ENCODE measurements at places on chromosomes 2 and 18. TPM values are rescaled to one million over a fixed set of nuclear protein-coding genes. Genes with fewer than 3 reads are reported as not detected.

DNA sequence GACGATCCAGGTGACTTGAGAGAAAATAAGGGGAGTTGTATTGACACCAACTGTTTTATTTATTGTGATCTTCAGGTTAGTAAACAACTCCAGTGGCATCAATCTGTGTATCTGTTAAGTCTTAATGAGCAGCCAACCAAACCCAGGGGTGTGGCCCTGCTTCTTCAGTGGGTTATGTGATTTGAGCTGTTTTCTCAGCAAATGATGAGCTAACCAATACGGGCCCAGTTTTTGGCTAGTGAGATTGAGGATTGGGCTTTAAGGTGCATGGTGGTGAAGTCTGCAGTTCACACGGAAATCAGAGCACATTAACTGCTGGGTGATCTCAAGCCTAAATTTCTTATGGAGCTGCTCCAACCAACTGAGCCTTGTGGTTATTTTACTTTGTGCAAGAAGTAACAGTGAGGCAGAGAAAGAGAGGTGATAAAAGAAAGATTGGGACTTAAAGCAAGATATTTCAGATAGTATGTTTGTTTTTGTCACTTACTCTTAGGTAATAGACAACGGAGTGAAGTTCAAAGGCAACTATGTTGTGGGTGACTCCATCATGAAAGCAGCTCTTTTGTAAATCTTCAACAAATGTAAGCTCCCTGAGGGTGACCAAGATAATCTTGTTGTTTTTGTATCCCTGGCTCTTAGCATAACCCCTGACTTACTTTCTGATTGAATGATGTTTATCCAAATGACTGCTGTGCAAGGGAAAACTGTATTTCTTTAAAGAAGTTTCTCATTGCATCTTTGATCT, 2.4 kb downstream of the MTCL1 start:
- DNase-seq = no peak
- no peak overlapping the region for H3K4me3 ChIP-seq
- no peaks in the 10 kb centered on the region for H3K36me3 ChIP-seq

- H3K4me3 ChIP-seq = no peak overlapping the region
- H3K27me3 ChIP-seq = no peaks in the 10 kb centered on the region
- no peak overlapping the region for H3K27ac ChIP-seq
- no peaks in the 10 kb centered on the region for H3K4me1 ChIP-seq
Measured at GRCh38 chr18:55083461-55083860, 124.2 kb upstream of the CCDC68 start.

DNA sequence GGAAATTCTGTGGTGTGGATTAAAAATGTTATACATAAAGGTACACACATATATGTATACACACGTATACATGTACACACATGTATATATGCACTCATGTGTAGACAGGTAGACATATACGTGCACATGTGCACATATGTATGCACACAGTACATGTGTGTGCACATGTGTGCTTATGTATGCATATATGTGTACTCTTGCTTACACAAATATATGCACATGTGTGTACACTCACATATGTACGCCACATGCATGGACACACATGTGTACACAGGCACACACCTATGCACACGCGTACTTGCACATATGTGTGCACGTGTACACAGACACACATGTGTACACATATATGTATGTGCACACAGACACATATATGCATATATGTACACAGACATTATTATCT, 142.8 kb upstream of the SALL3 start:
- H3K27ac ChIP-seq = no peak overlapping the region
- H3K36me3 ChIP-seq = no peaks in the 10 kb centered on the region
- H3K27me3 ChIP-seq = no peaks in the 10 kb centered on the region
- DNase-seq = no peak
- H3K4me3 ChIP-seq = no peak overlapping the region

DNA sequence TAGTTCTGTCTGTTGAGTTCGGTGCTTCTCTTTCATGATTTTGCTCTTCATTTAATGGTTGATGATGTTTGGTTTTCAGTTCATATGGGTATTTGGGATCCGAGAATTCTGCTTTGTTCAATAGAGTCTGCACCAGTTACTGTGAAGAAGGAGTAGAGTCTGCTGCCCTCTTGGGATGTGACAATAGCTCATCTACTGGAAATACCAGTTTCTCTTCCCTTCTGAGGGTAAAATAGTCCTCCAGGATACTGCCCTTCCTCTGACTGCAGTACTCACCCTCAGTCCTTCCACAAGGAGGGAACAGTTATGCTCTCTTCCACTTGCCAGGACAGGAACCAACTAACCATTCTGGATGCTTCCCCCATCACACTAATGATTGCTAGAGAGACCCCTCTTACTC, 12.5 kb upstream of the TNFAIP6 start:
- H3K27me3 ChIP-seq = no peaks in the 10 kb centered on the region
- DNase-seq = no peak
- H3K36me3 ChIP-seq = no peaks in the 10 kb centered on the region
- H3K4me1 ChIP-seq = no peaks in the 10 kb centered on the region
- no peak overlapping the region for H3K4me3 ChIP-seq

DNA sequence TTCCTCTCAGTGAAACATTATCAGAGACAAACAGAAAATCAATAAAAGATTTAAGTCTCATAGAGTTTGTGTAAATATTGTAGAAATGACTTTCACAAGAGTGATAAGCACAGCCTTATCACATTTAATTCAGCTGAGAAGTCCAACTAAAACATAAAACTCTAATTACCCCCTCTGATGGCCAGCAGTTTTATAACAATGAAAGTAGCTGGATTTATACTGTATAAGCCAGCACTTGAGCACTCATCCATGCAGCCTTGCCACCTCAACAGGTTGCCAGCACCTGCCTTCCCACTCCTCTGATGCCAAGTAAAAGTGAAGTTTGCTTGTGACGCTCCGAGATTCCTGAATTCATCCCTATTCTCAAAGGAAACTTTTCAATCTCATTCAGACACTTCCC, 103.0 kb upstream of the STK39 start:
- DNase-seq = no peak
- no peaks in the 10 kb centered on the region for H3K36me3 ChIP-seq

DNA sequence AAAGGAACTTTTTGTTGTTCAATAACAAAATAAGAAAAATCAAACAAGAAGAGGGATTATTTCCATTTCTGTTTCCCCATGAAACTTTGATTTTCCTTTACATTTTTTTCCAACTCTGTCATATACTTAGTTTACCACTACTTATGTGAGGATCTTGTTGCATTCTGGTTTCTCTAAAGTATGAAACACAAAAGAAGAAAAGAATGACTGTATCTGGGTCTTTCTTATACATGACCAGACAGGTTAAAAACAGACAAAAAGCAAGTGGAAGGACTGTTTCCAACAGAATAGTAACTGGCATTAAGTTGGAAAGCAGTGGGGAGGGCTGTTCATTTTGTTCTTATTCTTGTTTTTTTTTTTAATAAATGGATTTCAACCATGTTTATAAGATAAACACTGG, 1207.8 kb upstream of the FAM98A start:
- no peak overlapping the region for H3K27ac ChIP-seq
- H3K36me3 ChIP-seq = no peaks in the 10 kb centered on the region
- no peak overlapping the region for H3K4me3 ChIP-seq
- no peak for DNase-seq

DNA sequence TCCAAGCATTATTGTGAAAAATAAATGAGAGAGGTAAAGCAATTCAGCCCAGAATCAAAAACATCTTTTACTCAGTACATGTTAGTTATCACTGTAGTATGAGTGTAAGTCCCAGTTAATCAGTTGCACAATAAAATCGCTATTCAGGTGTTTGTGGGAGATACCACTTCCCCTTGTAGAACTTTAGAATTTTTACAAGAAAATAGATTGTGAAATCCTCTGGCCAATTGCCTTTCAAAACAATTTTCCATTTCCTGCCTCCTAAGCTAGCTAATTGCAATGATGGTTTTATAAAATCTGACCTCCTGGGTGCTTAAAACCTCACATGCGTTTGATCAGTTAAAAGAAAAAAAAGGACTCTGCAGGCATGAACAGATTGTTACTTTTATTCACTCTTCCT, 332.5 kb downstream of the PID1 start:
- no peak overlapping the region for H3K4me3 ChIP-seq
- no peak overlapping the region for H3K27ac ChIP-seq
- no peaks in the 10 kb centered on the region for H3K27me3 ChIP-seq
- H3K4me1 ChIP-seq = no peaks in the 10 kb centered on the region
- DNase-seq = no peak

- DNase-seq = no peak
- H3K36me3 ChIP-seq = no peaks in the 10 kb centered on the region
- no peak overlapping the region for H3K27ac ChIP-seq
- no peaks in the 10 kb centered on the region for H3K4me1 ChIP-seq
- H3K4me3 ChIP-seq = no peak overlapping the region
Measured at GRCh38 chr2:76427452-76427851, 716.7 kb upstream of the GCFC2 start.

DNA sequence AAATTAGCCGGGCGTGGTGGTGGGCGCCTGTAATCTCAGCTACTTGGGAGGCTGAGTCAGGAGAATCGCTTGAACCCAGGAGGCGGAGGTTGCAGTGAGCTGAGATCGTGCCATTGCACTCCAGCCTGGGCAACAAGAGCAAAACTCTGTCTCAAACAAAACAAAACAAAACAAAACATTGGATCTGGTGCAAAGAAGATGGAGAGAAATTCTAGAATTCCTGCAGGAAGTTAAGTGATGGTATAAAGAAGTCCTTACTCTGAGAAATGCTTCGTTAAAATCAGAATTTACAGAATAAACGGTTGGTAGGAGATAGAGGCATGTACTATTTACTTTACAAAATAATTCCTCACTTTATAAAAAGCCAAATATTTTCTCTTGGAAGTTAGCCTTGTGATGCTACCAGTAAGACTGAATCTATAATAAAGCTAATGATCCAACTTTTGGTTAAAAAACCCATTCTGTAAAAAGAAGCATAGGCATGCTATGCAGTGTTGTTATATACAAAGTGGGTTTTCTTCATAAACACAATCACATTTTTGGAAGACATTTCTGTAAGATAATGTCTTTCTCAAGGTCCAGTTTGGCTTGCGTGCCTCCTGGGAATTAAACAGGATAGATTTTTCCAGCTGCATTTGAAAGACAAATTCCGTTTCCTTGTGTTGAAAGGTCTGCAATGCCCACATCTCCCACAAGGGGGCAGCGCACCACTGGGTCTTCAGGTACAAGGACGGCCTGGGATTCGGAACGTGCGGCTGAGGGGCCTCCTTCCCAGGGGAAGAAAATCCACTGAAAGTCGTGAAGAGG, 35.6 kb upstream of the PNO1 start:
- no peak overlapping the region for H3K27ac ChIP-seq
- no peaks in the 10 kb centered on the region for H3K4me1 ChIP-seq
- H3K4me3 ChIP-seq = no peak overlapping the region
- H3K27me3 ChIP-seq = no peaks in the 10 kb centered on the region
- H3K36me3 ChIP-seq = no peaks in the 10 kb centered on the region

DNA sequence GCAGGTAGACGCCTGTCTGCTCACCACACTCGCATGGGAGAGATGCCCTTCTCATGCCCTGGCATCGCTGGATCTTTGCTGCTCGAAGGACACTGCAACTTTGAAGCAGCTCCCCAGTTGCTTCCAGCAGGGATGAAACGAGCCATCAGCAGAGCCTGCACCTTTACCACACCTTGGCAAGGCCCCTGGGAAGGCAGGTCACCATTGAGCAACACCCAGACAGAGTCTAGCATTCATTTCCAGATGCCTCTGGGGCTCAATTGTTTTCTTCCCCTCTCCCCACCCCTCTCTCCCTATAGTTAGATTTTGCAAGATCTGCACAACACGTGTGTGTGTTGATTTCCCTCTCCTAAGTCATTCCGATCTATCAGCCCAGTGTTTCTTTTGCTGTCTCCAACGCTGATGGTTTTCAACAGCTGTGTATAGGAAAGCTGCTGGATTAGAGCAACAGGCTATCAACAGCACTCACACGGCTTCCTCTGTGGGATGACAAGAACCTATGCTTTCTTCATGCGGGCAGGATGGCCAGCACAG, 25.6 kb upstream of the INHBB start:
- DNase-seq = no peak
- no peaks in the 10 kb centered on the region for H3K27me3 ChIP-seq
- H3K4me1 ChIP-seq = no peaks in the 10 kb centered on the region
- no peak overlapping the region for H3K27ac ChIP-seq

DNA sequence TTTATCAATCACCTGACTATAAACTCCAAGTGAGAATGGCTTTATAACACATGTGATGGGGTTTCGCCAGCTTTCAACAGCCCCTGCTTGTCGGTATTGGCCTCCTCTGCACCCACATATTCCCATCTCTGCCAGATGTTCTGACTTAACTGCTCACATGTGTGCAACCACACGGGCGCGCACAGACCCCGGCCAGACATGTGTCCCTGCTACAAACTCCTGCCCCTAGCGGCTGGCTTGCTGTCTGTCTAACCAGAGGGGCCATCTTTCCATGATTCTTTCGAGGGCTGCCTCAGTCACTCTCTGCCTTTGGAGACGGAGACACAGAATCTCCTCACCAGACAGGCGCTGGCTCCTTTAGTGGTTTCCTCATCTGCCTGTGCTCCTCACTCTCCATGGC, 15.3 kb downstream of the STON1 start:
- no peaks in the 10 kb centered on the region for H3K4me1 ChIP-seq
- no peak for DNase-seq
- H3K4me3 ChIP-seq = no peak overlapping the region
- H3K27ac ChIP-seq = no peak overlapping the region
- H3K36me3 ChIP-seq = no peaks in the 10 kb centered on the region

- no peak overlapping the region for H3K4me3 ChIP-seq
- H3K27me3 ChIP-seq = no peaks in the 10 kb centered on the region
Measured at GRCh38 chr18:34461266-34461665, 236.6 kb upstream of the NOL4 start.

DNA sequence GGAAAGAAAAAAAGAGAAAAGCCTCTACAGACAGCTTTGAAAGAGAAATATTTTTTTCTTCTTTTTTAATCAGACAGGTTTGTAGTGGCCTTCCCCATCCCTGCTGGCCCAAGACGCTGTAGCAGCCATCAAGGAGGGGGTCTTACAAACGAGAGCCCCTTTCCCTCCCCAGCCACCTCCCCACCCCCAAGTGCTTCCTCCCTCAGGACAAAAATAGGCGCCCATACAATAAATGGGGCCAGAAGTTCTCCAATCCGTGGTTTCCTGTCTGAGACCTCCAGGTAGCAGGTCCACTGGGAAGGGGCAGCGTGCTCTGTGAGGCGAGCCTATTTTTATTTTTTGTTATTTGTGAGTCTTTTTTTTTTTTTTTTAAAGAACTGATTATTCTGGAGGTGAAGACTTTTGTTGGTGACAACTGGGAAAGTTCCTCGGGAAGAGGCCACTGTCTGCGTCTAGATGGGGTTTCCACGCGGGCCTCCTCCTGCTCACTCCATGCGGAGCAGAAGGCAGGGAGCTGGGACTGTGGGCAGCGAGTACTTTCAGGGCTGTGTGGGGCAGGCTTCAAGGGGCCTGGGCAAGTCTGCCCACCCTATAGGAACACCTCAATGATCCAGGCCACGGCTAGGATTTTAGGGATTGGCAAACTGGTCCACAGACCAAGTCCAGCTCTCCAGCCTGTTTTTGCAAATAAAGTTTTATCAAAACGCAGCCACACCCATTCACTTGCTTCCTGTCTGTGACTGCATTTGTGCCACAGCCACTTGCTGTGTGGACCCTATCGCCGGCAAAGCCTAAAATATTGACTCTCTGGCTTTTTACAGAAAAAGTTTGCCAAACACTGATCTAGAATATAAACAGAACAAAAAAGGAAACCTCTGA, 139.6 kb downstream of the CTIF start:
- no peak overlapping the region for H3K27ac ChIP-seq
- H3K36me3 ChIP-seq = no peaks in the 10 kb centered on the region
- no peak overlapping the region for H3K4me3 ChIP-seq
- no peak for DNase-seq
- H3K4me1 ChIP-seq = peaks cover 5% of the 10 kb centered on the region
- H3K27me3 ChIP-seq = no peaks in the 10 kb centered on the region

Gene NGEF
- total RNA-seq = 2.3 TPM

Gene SPDYA
- total RNA-seq = 2.8 TPM

Gene IFT172
- 45.7 TPM for total RNA-seq

Gene MC2R
- total RNA-seq = not detected

Gene RAB17
- total RNA-seq = 3.7 TPM

Gene KLHL30
- total RNA-seq = 8.8 TPM

Gene CNOT9
- 35.6 TPM for total RNA-seq
